SK-MEL-5 (cell line): ENCODE measurements at places on chromosomes 12 and 14.
A peak's percentile ranks its signal among the peaks of the same experiment; 100 is the strongest.

DNA sequence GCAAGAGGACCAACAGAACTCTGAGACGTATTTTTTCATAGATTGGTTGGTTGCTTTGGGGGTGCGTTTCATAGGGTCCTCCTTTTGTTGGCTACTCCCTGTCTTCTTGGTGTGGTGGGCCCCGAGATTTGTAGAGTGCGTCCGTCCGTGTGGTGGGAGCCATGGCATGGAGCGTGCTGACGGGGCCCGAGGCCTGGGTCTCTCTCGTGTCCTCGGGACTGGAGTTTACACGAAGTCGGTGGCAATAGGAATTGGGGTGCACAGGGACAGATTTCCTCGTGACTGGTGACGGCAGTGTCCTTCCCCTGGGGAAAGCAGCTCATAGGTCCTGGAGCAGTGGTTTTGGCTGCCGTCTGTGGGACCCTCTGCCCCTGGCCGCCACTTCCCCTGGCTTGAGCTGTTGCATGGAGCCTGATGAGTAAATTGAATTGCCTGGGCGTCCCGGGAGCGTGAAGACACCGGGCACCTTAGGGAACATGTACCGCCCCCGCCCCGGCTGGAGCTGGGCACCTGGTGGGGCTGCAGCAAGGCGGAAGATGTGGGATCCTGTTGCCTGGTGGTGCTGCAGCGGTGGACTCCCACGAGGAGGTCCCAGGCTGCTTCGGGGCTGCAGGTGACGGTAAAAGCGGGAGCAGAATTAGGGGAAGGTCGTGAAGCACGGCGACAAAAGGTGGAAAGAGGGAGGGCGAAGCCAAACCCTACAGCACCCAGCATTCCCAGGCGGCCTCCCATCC is 153.7 kb upstream of the ALG10B start:
- no peak for DNase-seq

DNA sequence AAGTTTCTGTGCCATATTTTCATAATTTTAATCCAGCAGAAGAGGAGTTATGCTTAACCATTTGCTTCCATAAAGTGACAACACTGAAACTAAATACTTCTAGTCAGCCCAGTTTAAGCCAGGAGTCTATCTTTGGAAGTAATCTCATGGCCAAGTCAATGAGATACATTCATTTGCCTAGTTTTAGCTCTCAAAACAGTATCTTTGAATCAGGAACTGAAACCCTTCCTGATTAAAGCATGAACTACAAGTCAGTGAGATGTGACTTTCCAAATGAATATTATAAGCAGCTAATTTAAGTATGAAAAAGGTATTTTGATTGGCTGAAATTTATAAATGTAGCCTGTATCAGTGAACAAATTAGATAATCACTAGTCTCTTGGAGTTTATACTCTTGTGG is 491.5 kb downstream of the SLC6A15 start:
- no peak for DNase-seq

GRCh38 chr12:42186793-42187192 is 42.1 kb upstream of the GXYLT1 start:
- no peak for DNase-seq

- peak; percentile 4 for DNase-seq
Observed at GRCh38 chr12:66942741-66943465, 264.0 kb upstream of the GRIP1 start.

DNA sequence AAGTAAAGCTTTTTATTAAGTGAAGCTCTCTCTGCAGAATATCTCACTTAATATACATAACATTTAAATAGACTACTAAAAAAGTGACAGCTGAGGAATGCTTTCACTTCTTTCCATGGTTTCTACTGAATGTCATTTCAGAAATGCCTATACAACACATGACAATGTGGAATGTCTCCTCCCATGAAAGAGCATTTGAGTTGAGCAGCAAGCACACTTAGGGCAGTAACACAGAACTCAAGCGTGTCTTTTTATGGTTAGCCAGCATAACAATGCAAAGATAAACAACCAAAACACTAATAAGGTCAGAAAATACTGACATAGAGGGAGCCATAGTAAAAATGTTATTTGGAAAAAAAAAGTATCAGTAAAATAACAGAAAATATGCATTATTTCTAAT is 9.4 kb downstream of the PPP1R12A start:
- DNase-seq: peak; percentile 29

- no peak for DNase-seq
Observed at GRCh38 chr12:3453990-3454680, 36.9 kb upstream of the PRMT8 start.

- no peak for DNase-seq
Observed at GRCh38 chr14:56205881-56206280, 87.7 kb downstream of the PELI2 start.

- DNase-seq: no peak
Observed at GRCh38 chr12:19457561-19457960, 18.3 kb downstream of the AEBP2 start.

DNA sequence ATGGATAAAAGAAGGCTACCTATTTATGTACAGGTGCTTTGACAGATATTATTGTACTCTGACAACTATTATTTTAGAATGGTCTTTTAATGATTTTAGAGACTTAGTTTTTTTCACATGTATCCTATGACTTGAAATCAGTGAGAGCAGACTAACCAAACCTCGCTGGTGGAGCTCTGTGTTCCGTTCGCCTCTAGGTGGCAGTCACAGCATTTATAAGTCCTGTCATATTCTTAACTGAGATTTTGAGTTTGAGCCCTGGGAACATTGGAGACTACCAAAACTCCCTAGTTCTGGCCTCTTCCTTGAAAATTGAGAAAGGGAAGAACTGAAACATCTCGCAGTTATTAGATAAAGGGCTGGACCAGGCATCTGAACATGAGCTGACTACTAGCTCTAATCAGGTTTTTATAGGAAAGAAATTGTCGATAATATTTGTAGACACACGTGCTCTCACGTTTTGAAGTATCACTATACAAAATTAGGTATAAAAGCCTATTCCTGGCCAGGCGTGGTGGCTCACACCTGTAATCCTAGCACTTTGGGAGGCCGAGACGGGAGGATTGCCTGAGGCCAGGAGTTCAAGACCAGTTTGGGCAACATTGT is 48.3 kb downstream of the TTLL5 start:
- DNase-seq: peak; percentile 82

GRCh38 chr12:131332224-131332623 is 378.5 kb downstream of the ADGRD1 start:
- no peak for DNase-seq

DNA sequence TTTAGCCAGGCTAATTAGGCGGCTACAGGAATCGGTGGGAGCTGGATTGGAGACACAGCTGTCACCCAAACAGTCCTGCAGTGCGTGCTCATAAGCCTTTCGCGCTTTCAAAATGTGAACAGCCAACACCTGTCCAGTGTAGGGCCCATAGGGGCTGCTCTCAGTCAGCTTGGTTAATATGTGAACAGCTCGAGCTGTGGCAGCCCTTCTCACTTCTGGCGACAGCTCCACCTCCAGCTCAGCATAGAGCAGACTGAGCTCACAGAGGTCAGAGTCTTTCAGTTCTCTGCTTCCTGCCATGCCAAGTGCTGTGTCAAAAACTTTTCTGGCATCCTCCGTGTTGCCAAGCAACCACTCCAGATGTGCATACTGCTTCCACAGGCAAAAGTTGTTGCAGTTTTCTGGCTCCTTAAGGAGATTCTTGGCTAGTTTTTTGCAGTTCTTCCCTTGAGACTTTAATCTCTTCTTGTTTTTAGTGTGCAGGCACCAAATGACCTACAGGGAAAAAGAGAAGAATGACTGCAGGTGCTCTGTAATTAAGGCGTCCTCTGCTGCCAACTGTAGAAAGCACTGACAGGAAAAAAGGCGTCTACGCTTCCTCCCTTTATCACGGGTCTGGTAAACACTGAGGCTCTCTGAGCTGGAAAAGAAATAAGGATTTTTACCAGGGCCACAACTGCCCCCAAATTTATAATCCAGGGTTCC is 32.5 kb downstream of the PSMC1 start:
- DNase-seq: no peak

DNA sequence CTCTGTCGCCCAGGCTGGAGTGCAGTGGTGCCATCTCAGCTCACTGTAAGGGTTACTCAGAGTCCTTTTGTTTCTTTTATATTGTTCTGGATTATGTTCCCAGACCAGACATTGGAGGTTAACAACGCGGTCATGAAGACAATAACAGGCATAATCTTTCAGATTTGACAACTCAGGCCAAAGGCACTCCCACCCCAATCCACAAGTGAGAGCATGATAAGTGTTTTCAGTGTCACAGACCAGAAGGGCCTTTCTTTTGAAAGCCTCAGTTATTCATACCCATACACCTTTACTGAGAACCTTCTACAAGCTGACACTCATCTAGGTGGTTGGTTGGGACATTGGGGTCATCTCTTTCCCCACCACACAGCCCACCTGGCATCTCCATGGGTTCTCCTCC is 2.9 kb upstream of the TMEM63C start:
- no peak for DNase-seq

- no peak for DNase-seq
Observed at GRCh38 chr12:94171595-94171930, 23.2 kb downstream of the PLXNC1 start.

DNA sequence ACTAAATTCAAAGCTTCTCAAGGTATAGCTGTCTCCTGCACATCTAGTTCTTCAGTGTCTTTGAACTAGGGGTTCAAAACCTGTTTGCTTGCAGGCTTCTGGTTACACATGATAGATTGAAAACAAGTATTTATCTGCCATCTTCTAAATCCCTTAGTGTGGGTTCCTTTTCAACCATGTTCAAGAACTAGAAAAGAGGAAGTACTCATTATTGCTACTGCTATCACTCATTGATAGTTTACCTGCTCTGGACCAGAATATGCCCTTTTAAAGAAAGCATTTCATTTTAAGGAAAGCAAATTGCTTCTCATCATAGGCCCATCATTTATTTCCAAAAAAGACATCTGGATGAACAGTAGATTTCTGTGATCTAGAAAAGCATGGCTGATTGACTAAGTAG is 37.1 kb upstream of the VSX2 start:
- no peak for DNase-seq

- peak; percentile 70 for DNase-seq
Observed at GRCh38 chr12:112116232-112117060, 7.9 kb upstream of the NAA25 start.

DNA sequence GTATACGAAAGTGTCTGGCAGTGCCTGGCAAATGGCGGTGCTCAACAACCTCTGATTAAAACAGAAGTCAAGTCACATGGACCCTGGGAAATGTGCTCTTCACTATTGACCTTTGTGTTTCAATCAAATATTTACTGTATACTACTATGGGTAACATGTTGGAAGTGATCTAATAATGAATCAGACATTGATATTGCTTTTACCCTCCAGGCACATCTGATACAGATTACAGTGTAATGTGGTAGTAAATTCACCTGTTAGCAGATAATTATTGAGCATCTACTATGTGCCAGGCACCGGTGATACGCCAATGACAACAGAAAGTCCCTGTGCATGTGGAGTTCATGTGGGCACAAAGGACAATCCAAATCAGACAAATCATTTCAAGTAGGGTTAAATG is 63.1 kb downstream of the STON2 start:
- DNase-seq: no peak

- DNase-seq: no peak
Observed at GRCh38 chr14:71225113-71225512, 317.9 kb downstream of the PCNX1 start.

- DNase-seq: no peak
Observed at GRCh38 chr14:28468191-28469151, 298.1 kb upstream of the FOXG1 start.

GRCh38 chr14:68384881-68385280 is 408.0 kb downstream of the ZFP36L1 start:
- no peak for DNase-seq

- DNase-seq: no peak
Observed at GRCh38 chr12:90181216-90181615, 472.6 kb upstream of the ATP2B1 start.

- no peak for DNase-seq
Observed at GRCh38 chr12:3139760-3140159, 62.6 kb downstream of the TSPAN9 start.

GRCh38 chr12:95463050-95463449 is 10.9 kb upstream of the METAP2 start:
- DNase-seq: no peak

DNA sequence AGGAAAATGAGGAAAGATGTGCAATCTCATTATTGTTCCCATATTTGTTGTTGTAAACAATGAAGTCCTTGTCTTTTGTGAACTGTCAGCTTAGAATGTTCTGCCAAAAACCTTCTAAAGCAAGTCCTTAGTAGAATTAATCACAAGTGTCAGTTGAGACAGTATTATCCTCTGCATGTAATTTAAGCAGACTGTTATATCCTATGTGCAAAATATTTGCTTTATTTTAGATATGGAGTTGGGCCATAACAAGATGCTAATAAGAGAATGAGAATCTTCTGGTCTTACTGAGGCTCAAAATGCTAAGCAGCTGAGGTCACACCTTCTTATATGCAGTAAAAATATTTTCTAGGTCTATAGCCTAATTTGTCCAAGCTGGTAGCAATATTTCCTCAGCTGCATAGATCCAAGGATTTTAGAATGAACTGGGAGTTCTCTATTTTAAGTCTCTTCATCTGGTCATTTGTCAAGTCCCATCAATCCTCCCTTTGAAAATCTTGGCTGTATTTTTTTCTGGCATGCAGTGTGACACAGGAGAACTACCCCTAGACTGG is 222.3 kb upstream of the NAV3 start:
- peak; percentile 34 for DNase-seq

- no peak for DNase-seq
Observed at GRCh38 chr14:24334431-24335291, at the start of gene ADCY4. Gene ADCY4, minus strand, starts transcription at chr14:24335071. Its CDS starts 419 bp downstream, at chr14:24334652.

DNA sequence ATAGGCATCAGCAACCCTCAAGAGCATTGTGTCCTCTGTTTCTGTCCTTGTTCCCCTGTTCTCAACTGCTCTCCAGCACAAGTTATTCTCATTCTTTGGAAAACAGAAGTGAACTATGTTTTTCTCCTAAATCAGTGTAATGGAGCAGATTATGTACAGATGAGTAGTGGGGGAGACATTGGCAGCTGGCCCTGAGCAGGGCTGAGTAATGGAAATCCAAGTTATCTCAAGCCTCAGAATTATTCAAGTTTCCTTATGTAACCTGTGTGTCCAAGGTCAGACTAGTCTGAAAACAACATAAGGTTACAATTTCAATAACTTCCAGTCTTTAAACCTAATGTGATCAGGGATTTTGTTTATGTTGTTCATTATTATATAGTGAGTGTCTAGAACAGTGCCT is 116.1 kb upstream of the FUT8 start:
- DNase-seq: no peak
